ENCODE measurements at places on chromosomes 3 and 15.

GRCh38 chr3:78647726-78648125, 1120.1 kb downstream of the ROBO1 start:
- no peak for DNase-seq

DNA sequence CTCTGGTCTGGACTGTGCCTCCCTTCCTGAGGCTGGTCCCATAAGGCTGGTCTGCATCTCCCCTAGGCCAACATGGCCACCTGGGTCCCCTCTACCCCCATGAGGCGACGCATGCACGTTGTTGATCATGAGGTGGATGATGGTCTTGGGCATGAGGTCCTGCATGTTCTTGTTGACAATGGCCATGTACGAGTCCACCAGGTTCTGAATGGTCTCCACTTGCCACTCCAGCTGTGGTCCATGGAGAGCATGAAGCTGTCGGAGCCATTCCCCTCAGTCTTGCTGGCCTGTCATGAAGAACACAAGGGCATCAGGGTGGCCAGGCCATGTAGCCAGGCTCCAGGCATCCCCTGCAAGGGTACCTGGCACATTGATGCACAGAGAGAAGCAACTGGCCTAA, 27.1 kb upstream of the CSPG4 start:
- DNase-seq = no peak

GRCh38 chr3:157581371-157581770, 78.2 kb upstream of the VEPH1 start:
- no peak for DNase-seq

- DNase-seq = no peak
Measured at GRCh38 chr3:189171707-189172106, at the start of gene TPRG1. Gene TPRG1, plus strand, starts transcription at chr3:189171971. Its CDS starts 35,414 bp downstream, at chr3:189207385.

DNA sequence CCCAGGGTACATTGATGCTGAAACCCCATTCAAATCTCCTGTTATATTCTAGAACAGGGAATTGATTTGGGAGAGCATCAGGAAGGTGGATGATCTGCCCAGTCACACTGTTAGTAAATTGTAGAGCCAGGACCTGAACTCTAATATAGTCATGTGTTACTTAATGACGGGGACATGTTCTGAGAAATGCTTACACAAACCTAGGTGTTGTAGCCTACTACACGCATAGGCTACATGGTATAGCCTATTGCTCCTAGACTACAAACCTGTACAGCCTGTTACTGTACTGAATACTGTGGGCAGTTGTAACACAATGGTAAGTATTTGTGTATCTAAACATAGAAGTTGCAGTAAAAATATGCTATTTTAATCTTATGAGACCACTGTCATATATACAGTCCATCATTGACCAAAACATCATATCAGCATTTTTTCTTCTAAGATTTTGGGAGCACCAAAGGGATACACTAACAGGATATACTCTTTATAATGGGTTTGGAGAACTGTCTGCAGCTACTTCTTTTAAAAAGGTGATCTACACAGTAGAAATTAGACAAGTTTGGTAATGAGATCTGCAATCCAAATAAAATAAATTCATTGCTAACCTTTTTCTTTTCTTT, 5.8 kb downstream of the B2M start:
- no peak for DNase-seq

- DNase-seq = no peak
Measured at GRCh38 chr3:190560013-190560895, 46.4 kb downstream of the IL1RAP start.

GRCh38 chr3:180329847-180330246, 272.1 kb upstream of the TTC14 start:
- no peak for DNase-seq

Measured in activated CD4-positive, CD25-positive, alpha-beta regulatory T cell (primary cell).